ENCODE measurements at places on chromosomes 13 and 19.

GRCh38 chr13:40391788-40392187 lies 274.7 kb downstream of the FOXO1 start:
- no peak for DNase-seq

GRCh38 chr19:46299004-46299509 lies 2.2 kb downstream of the HIF3A start:
- DNase-seq, result no peak

DNA sequence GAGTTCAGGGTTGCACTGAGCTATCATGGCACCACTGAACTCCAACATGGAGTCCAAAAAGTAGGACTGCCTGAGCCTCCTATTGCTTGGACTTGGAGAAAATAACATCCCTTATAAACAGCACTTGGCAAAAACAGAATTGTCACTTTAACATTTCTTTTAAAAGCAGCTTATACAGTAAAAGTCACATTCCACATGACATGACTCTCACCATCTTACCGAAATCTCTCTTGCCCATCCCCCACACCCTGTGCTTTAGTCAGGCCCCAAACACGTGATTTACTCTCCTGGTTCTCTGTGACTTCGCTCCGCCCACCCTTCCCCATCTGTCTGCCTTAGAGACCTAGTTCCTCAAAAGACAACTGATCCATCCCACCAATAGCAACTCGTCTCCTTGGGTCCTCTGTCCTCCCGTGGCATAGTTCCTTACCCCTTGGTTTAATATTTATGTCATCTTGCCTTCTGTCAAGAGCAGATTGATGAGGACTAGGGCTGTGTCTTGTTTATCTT lies 4.6 kb downstream of the SAFB start:
- no peak for DNase-seq

DNA sequence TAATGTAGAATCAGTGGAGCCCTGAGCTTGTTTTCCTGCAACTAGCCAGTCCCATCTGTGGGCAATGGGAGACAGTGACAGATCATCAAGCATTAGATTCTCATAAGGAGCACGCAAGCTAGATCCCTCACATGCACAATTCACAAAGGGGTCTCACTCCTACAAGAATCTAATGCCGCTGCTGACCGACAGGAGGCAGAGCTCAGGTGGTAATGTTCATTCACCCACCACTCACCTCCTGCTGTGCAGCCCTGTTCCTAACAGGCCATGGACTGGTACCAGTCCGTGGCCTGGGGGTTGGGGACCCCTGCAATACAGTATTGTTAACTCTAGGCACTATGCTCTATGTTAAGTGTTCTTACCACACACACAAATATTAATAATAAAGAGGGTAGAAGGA lies 362.8 kb downstream of the RBM26 start:
- no peak for DNase-seq

DNA sequence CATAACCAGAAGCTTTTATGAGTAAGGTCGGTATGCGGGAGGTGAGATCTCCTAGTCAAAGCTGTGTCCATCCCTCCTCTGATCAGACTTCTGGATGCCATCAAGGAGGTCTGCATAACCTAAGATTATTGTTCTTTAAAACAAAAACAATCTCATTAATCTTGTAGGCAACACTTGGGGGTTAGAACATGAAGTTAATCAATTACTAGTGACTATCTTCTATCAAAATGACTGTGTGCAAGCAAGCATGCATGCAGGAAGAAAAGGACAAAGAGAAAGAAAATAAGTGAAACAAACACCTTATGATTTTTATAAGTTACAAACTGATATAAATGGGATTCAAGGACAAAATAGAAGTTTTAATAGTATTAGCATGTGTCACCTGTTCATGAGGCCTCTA lies 2435.9 kb upstream of the PCDH20 start:
- no peak for DNase-seq

DNA sequence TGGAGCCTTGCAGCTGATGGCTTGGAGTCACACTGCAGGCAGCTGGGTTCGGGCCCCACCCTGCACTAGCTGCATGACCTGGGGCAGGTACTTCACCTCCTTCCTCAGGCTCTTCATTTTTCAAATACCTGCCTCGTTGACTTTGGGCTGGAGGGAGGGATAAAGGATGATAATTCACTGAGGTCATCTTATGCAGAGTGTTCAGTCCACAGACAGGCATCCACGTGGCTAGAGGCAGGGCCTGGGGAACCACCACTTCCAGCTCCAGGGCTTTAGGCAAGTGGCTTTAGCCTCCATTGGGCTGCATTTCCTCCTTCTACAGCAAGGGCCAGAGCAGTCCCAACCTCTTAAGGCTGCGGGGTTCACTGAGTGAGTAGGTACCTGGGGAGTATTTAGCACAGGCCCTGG lies 84.8 kb downstream of the SIPA1L3 start:
- no peak for DNase-seq

GRCh38 chr19:38740257-38740592 lies 4.0 kb downstream of the CAPN12 start:
- DNase-seq, result no peak

GRCh38 chr19:39403331-39404312 lies 3.0 kb upstream of the ZFP36 start:
- no peak for DNase-seq

GRCh38 chr13:113603116-113603710 lies 18.7 kb downstream of the TFDP1 start:
- no peak for DNase-seq

DNA sequence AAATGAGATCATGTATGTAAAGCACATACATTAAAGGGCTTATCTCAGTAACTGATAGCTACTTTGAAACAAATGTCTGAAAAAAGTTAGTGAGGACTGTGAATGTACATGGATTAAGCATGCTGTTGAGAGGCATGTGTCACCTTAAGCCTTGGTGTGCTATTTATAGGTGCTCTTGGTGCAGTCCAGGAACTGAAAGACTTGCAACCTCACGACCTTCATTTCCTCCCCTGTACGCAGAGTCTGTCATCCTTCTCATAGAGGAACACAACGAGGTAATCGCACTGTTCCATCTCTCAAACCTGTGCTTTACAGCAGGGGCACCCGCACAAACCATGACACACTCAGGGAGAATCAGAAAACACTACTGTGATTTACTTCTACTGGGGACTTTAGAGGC lies 65.6 kb downstream of the UFM1 start:
- DNase-seq, result no peak

DNA sequence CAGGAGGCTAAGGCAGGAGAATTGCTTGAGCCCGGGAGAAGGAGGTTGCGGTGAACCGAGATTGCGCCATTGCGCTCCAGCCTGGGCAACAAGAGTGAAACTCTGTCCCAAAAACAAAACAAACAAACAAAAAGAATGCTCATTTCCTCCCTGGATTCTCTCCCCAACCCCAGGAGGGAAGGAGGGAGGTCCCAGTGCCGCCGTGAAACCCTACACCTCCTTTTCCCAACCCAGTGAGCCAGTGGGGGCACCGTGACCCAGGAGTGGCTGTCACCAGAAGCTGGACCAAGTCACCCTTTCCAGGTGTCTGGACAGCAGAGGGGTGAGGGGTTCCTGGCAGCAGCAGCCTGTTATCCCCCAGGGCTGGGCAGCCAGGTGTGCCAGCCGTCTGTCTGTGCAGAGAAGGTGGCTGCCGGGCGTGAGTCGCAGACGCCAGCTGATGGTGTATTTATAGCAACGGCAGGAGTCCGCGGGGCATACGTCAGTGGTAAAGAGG lies 23.5 kb downstream of the NFIC start:
- DNase-seq, result no peak

All from NCI-H526 treated with DMSO at 0.1 percent for 48 hours (cell line).